Renal cortical epithelial cell (primary cell): ENCODE measurements at places on chromosomes 3 and 15. TPM values are rescaled to one million over a fixed set of nuclear protein-coding genes. Genes with fewer than 3 reads are reported as not detected.

DNA sequence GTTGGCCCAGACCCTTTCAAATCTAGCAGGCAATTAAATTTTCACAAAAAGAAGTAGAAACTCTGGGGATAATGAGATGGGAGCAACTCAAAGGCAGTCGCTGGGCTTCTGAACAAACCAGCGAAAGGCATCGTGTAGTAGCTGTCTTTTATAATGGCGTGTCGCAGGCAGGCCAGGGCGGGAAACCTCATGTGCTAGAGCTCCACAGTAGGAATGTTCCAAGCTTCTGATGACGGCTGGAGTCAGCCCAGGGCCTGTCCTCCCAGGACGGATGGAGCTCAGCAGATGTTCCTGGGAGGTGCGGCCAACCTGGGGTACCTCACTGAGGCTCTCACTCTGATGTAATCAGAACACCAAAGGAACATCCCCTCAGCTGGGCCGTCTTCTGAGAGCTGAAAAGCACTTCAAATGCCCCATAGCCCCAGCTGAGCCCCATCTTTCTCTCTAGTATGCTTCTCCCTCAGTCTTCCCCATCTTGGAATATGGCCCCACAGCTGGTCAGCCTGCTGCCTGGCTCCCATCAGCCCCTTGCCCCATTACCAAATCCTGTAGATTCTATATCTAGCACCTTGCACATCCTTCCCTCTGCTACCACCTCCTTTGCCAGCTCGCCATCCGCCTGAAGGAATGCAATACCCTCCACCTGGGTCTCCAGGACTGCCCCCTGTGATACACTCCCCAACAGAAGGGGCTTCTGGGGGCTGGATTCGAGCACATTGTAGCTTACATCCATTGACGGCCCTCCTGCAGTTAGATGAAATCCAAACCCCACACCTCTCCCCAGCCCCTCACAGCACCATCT is 54.9 kb upstream of the ATP2B2 start:
- DNase-seq: no peak

DNA sequence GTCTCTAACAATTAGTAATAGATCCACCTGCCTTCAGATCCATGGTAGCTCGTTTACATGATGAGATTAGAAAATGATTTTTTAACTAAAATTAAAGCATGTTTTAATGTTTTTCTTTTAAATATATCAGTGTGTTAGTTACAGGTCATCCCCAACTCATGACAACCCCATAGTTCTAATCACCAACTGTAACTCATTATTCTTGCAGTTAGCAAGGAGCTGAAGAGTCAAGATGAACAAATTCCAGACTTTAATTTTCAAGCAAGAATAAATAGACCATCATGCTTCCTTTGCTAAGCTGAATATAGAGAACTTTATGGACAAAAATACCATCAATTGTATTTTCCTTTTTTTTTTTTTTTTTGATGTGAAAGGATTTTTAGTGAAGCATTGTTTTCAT is 101.1 kb downstream of the TOP2B start:
- DNase-seq: no peak

GRCh38 chr15:68526784-68527183 is 52.0 kb upstream of the CORO2B start:
- no peak for DNase-seq

DNA sequence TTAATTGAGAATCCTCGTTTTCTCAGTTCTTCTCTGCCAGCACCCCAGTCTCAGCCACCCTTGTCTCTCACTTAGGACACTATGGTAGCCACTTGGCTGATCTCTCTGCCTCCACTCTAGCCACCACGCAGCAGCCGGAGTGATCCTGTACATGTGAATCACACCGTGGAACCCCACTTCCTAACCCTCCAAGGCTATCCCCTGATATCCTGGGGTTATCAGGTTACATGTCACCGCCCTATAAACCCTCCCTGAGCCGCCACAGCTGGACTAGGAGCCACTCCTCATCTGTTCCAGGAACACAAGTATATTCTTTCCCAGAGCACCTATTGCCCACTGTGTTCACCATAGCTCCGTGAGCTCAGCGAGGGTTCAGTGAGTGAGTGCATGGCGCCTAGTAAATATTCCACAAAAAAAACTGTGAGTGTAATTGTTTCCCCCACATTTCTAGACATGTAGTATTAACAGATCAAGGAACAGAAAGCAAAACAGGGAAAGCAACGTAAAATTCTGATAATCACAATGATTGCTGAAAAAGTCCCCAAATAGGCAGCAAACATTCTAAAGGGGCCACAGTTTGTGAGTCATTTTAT is 661 bp upstream of the PARP14 start:
- DNase-seq: no peak

DNA sequence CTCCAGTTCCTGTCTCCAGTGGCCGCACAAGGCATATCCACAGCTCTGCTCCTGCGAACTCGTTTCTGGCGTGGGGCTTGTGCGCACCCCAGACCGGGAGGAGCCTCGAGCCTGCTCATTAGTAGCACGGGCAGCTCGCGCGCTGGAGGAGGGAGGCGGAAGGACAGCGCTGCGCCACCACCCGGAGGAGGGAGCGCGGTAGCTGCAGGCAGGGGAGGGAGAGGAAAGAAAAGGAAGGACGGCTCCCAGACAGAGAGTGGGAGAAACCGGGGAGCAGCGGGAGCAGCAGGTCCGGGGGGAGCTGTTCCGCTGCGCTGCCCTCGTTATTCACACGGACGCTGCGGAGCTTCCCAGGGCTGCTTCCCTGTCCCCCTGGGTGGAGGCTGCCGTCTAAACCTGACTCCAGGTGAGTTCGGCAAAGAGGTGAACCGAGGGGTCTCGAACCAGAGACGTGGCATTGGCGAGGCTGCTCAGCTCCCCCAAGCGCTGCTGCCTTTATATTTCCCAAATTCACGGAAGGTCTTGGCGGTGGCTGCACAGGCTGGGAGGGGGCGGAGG is 121.3 kb upstream of the ZNF717 start:
- no peak for DNase-seq

DNA sequence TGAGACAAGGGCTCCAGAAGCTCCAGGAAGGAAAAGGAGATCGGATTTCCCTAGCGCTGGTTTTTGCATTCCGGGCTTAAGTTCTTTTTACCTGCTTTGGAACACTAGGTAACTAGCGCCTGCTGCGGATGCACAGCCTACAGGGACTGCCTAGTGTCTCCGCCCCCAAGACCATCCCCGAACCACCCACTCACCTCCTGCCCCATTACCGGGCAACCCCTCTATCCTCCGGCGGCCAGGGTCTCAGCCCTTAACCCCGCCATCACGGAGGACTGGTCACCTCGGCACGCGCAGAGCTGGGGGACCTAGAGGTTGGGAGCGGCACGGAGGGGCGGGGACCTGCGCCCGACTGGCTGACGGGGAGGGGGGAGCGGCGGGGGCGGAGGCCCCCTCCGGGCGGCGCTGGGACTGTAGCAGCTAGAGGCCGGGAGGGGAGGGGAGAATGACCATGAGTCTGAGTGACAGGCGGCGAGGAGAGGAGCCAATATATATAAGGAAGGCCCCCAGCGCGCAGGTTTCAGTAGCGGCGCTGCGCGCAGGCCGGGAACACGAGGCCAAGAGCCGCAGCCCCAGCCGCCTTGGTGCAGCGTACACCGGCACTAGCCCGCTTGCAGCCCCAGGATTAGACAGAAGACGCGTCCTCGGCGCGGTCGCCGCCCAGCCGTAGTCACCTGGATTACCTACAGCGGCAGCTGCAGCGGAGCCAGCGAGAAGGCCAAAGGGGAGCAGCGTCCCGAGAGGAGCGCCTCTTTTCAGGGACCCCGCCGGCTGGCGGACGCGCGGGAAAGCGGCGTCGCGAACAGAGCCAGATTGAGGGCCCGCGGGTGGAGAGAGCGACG is at the start of gene DLL4:
Gene DLL4, plus strand, starts transcription at position 520 of the 839 bp plus-strand sequence. CDS start 329 bp downstream, outside the sequence.
- no peak for DNase-seq

GRCh38 chr3:156024904-156025533 is 95.4 kb upstream of the KCNAB1 start:
- no peak for DNase-seq

- DNase-seq: peak; percentile 94
These were observed 779.1 kb downstream of the MECOM start for GRCh38 chr3:168884353-168884903.

GRCh38 chr15:77575203-77575934 is 57.3 kb downstream of the LINGO1 start:
- DNase-seq: no peak

DNA sequence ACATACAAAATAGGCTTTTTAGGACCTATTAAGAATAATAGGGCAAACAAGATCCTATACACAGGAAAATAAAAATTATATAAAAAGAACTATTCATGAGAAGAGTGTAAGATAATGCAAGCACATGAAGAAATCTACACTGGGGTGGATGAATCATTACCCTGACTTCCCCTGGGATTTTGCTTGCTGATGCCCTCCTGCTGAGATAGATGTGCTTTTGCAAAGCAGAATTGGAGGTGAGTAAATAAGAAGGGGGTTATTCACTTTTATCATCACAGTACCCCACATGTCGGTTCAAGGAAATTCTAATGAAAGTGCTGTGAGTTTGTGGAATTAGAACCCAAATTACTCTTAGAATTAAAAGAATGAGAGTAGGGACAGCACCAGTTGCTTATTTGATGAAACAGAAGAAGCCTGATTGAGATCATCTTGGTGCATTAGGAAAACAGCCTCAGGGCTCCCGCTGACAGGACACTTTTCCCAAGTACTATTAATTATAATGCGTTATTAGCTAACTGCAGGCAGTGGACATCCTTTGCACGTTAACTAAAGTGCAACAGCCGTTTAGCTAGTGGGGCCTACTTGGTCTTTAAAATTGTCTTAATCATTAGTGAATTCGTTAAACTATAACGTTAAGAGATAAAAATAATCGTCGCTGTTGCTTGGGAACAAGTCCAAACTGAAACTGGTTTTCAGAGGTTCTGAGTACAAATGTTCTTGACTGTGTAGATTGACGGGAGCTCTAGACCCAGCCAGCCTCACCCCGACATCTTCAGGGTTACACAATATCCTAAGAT is 48.4 kb downstream of the SLC2A2 start:
- DNase-seq: peak; percentile 94

DNA sequence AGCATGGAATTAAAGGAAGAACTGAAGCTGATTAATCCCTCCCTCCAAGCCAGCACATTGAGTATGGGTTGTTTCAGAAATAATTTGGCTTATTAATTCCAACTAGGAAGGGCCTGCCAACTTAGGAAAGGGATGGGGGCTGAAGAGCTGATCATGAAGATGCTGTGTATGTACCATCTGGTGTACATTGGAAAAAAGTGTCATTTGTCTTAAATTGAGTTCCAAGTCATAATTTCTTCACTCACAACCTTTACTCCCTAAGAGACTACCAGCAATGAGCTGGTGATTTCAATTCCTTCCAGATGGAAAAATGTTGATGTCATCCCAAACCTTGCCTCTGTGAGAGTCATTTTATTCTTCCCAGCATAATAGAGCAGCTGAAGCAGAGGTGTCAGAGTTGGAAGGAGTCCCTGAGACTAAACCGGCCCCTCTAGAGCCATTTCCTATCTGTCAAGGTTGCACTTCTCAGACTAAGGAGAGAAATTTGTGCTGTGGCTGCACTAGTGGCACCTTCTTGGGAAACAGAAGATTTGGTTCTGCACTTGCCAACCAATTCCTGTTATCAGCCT is 79.4 kb downstream of the GTPBP8 start:
- peak; percentile 43 for DNase-seq

DNA sequence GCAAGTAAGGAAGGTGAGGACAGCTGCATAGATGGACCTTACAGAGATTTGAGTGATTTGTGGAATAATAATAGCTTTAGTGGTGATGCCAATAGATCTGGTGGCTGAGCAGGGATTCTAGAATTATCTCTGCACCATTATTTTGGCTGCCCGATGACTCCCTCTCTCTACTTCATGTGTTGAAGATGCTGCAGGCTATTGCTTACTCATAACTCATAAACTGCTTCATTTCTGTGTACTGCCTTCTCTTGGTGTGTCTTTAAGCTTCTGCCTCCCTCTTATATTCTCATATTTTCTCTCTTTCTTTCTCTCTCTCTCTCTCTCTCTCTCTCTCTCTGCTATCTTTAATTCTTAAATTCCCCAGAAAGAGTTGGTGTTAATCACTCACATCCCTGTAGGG is 256.0 kb upstream of the TRIM42 start:
- DNase-seq: no peak

DNA sequence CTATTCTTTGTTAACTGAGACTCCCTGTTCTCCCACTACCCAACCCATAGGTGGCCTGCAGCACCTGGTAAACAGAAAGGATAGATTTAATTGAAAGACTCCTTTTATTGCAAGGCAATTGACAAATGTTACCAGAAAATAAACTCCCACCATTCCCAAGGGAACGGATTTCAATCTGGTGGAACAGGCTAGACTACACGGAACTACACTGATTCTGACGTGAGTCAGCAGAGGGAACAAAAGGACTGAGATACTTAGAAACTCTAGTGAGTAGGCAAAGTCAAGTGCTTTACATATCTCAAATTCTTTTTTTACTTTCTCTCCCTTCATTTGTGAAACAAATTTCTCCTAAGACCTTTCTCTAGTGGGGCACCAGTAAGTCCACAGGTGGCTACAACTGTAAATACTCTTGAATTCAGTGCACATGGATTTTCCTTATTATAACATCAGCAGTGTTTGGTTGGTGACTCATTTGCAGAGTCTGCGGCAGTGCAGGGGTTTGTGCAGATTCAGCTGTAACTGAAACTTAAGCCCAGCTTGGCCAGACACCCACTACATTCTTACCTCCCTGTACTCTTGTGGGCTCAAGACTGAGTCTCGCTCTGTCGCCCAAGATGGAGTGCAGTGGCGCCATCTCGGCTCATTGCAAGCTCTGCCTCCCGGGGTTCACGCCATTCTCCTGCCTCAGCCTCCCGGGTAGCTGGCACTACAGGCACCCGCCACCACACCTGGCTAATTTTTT is 34.3 kb upstream of the PLSCR2 start:
- DNase-seq: peak; percentile 95

DNA sequence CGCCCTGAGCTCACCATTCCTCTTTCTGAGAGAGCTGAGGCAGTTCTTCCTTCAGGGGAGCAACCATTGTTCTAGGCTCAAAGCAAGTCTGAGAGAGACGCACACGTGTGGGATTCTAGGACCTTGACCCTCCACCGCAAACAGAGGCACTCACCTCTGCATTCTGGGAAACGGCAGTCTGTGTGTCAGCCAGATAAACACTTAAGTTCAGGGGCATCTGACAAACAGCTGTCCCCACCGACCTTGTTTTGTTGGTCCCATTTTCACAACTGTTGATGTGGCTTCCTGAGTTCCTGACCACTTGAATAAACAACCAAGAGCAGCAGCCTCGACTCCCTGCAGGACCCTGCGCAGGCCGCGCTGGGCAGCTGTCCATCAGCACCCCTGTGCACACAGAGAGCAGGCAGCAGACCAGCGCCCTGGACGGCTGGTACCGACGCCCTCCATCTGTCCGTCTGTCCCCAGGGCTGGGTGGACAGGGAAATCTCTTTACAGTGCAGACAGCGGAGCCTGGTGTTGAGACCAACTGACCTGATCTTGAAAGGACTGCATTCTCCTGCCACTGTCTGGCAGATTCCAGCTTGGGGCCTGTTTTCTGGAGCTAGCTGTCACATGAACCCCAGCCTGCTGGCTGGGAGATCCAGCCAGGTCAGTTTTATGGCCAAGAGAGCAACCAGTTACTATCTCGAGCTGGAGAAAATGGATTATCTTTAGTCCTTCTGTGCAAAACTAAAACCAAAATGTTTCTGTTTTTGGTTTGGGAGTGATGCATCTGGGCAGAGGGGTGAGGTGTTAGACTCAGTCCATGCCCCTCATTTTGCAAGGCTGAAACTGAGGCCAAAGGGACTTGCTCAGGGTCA is 64.2 kb downstream of the FAM43A start:
- no peak for DNase-seq

ACTRT3 gene
- 12.3 and 14.3 TPM in 2 replicates for total RNA-seq

GLDN gene
- total RNA-seq: not detected in 2 replicates

SMAD6 gene
- 2.6 and 20.8 TPM in 2 replicates for total RNA-seq

DLL4 gene
- total RNA-seq: 0.15 and 0.17 TPM in 2 replicates

TRANK1 gene
- total RNA-seq: 12.7 and 31.1 TPM in 2 replicates

SHC4 gene
- 0.89 and 7.3 TPM in 2 replicates for total RNA-seq

PIF1 gene
- 0.60 and 5.7 TPM in 2 replicates for total RNA-seq
